ENCODE measurements at places on chromosomes 12 and 14.
A peak's percentile ranks its signal among the peaks of the same experiment; 100 is the strongest.

- no peak for DNase-seq
Measured at GRCh38 chr14:58560208-58560607, 77.6 kb upstream of the DACT1 start.

- no peak for DNase-seq
Measured at GRCh38 chr12:111213561-111213960, 155.3 kb downstream of the PHETA1 start.

DNA sequence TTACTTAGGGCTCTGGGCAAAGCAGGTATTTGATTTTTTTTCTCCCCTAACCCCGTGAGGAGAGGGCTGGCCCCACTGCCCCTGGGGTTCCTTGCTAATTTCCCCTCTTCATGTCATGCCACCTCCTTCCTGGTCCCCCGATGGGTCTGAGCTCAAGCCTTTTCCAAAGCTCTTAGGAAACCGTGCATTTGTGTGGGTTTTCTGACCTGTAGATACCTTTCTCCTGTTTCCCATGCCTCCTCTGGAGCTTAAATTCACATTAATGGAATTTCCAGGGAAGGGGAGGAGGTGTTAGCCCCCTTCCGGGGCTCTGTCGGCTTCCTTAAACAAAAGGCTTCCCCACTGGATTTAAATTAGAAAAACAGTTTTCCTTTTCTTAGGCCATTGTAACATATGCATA, 12.6 kb downstream of the SFSWAP start:
- DNase-seq: no peak

GRCh38 chr14:24296341-24297157, 3.0 kb downstream of the DHRS1 start:
- DNase-seq: no peak

- no peak for DNase-seq
Measured at GRCh38 chr12:108720757-108721514, 10.4 kb downstream of the CORO1C start.

DNA sequence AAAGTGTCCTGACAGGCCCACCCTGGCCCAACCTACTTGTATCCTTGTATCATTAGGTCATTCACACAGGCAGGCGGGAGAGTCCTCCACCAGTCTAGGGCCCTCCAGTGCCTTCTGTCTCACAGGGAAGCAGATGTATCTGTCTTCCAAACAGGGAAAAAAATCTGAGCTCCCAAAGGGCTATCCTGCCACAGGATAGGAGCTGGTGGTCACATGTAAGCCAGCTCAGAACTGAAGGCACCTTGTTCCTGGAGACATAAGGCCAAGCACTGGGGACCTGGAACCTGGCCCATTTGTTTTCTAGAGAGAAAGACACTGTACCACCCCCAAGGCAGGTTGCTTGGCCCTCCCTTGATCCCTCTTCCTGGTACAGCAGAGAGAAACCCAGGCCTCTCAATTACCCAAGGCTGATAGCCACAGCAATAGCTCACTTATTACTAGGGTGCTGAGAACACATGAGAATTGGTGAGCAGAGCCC, 19.4 kb upstream of the PLEKHH1 start:
- no peak for DNase-seq

- DNase-seq: no peak
Measured at GRCh38 chr12:69240631-69240995, 1.2 kb downstream of the CPSF6 start.

GRCh38 chr14:61581340-61581739, 114.0 kb upstream of the HIF1A start:
- DNase-seq: no peak

DNA sequence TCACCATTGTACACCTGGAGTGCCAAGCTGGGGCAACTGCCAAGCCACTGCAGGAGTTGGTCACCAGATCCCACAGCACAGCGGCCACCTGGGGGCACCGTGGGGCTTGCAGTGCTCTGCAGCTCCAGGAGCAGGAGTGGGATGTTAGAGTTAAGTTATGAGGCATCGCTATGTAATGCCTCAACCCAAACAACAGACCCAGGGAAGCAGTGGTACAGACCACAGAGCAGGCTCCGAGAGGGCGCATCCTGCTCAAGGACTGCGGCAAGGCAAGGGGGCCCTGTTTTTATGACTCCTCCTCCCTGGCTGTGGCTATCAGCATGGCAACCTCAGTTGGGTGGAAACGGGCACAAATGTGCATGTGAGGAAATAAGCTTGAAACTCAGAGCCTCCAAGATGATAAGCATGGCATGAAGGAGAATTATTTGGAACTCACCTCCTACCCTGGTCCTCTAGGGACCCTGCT, 63.1 kb downstream of the ARL6IP4 start:
- DNase-seq: peak; percentile 24

DNA sequence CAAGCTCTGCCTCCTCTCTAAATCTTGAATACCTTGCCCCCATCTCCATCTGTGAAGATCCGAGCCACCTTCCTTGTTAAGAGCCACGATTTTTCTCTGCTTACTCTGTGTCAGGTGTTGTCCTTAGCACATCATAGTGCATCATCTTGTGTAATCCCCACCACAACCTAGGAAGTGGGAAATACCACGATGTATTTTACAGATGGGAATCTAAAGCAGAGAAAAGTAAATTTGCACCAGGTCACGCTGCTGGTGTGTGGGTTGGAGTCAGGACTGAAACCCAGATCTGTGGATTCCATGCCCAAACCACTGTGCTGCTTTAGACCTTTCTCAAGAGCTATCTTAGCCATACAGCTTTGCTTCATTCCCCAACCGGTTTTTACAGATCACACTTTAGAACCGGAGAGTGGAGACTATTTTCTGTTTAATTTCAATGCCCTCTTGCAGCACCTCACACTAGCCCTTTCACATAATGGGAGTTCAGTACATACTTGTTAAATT, 94.6 kb downstream of the PPM1A start:
- DNase-seq: no peak

- no peak for DNase-seq
Measured at GRCh38 chr12:124402248-124403066, 107.6 kb downstream of the RFLNA start.

DNA sequence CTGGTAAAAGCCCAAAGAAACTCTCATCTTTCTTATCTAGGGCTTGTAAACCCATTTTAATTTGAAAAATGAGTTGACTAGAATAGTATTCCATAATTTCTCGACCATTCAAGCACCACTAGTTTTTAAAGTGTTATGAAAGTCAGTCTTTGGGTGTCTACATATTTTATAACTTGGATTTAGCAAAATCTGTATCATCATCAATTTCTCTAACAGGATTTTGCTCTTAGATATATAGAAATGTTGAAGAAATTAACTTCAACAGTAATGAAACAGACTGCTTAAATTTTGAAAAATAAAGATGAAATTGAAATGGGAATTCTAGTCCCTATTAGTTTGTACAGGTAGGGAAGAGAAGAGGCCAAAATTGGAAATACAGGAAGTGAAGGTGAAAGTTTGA, 32.8 kb downstream of the MSRB3 start:
- no peak for DNase-seq

- DNase-seq: no peak
Measured at GRCh38 chr12:109433618-109434017, 43.5 kb downstream of the KCTD10 start.

GRCh38 chr12:3491938-3492792, 1.2 kb downstream of the PRMT8 start:
- DNase-seq: peak; percentile 92

DNA sequence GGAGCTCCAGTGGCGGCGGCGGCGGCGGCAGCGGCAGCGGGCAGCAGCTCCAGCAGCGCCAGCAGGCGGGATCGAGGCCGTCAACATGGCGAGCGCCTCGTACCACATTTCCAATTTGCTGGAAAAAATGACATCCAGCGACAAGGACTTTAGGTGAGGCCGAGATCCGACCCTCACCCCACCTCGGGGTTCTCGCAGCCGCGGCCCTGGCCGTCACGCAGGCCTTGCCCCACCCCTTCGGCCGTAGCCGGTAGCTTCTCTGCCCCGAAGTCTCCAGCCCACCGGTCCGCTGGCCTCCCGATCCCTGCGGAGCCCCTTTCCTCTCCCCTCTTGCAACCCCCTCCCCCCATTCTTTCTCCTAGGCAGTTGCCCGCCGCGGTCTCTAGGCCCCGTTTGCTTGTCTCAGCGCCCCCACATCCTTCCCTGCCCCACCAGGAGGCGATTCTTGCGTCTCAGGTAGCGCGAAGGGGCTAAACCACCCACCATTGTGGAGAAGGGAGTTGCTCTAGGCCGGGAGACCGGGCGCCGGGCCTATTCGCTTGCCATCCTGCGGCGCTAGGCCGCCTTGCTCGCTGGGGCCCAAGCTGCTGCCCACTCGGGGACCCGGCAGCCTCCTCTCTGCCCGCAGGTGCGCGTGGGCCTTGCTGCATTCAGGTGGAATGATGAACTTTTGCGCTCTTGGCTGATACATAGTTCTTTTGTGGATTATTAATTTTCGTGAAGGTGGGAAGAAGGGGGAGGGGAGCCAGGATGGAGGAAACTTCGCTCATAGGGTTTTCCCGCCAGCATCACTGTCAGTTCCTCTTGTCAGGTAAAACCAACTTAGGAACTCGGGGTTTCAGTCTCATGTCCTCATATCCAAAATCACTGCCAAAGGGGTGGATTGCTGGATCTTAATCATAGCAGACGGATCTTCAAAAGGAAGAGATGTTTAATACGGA, 745 bp downstream of the CAND1 start:
- DNase-seq: peak; percentile 31

DNA sequence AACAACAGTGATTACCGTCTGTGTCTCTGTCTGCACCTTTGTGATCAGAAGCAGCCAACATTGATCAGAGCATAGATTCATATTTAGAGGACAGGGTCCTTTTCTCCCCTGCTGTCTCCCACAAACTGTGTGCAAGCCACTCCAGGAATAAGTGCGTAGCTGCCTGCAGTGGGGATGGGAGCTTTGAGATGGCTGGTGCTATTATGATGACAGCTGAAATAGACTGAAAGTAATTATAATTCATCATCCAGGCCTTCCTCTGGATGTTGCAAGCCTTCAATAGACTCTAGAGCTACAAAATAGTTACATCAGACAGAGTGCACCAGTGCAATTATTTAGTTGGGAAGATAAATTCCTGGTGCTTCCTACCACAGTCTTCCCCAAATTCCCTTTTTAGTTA, 68.1 kb downstream of the BORCS5 start:
- no peak for DNase-seq

GRCh38 chr12:79938843-79939242, 3.9 kb upstream of the PPP1R12A start:
- DNase-seq: no peak

DNA sequence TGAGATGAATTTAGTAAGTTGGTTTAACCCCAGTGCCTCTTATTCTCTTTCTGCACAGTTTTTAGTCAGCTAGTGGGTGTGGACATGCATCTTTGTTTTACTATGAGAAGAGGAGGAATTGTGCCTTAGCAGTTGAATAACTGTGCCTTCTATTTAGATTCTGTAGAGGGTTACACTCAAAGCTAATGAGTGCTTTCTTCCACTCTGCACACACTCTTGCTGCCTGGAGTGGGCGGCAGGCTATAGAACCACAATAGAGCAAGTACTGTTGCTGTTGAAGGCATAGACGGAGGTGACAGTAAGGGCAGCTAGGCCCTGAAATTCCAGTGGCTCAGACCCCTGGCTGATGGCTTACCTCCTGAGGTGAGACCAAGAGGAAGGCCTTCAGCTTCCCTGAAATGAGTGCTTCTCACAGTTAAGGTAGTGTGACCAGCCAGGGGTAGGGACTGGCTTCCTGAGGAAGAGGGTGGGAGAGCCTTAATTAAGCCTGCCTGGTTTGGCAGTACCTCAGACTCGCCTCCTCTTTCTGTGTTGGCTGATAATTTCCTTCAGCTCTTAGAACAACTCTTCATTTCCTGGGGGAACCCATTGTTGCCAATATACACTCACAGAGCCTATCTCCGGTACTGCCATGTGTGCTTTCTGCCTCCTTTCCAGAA, 24.7 kb downstream of the SUSD6 start:
- DNase-seq: no peak

DNA sequence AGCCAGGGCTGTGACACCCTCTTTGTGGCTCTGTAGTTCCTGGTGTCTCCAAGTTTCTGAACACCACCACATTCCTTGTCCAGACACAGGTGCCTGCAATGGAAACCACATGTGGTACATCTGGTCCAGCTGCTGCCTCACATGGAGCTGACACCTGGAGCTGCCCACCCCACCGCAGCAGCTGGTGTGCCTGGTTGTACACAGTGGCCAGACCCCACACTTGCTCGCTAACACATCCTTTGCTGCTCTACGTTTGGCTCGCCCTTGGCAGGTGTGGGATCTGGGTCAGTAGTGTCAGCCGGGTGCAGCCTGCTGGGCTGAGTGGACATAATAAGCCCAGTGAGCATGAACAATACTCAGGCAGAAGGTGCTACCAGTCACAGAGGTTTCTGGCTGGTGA, 198.9 kb downstream of the ADGRD1 start:
- no peak for DNase-seq

- DNase-seq: no peak
Measured at GRCh38 chr12:106245767-106246166, 2.1 kb downstream of the CKAP4 start.

GRCh38 chr12:118439068-118439467, 62.7 kb downstream of the SUDS3 start:
- no peak for DNase-seq

GRCh38 chr14:103872481-103873113, 25.2 kb upstream of the PPP1R13B start:
- no peak for DNase-seq

DNA sequence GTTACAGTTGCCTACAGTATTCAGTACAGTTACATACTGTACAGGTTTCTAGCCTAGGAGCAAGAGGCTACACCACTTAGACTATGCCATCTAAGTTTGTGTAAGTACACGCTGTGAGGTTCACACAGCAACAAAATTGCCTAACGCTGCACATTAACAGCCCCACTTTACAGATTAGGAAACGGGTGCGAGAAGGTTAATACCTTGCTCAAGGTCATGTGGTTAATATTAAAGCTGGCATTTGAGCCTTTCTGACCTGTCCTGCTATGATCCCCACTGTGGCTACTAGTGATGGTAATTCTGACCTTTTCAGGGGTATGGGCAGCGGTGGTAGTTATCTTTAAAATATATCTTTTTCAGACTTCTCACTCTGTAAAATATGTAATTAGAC, 20.9 kb downstream of the ACVR1B start:
- no peak for DNase-seq

- DNase-seq: no peak
Measured at GRCh38 chr12:49776858-49777257, 35.5 kb downstream of the TMBIM6 start.

Data from progenitor cell of endocrine pancreas (in vitro differentiated cells).